Neural crest cell (in vitro differentiated cells): ENCODE measurements at places on chromosomes 16 and 17. TPM values are rescaled to one million over a fixed set of nuclear protein-coding genes. Genes with fewer than 3 reads are reported as not detected.
A peak's percentile ranks its signal among the peaks of the same experiment; 100 is the strongest.

GRCh38 chr16:78503602-78504001 is 404.1 kb downstream of the WWOX start:
- H3K36me3 ChIP-seq, result no peaks in the 10 kb centered on the region
- H3K27ac ChIP-seq, result no peak overlapping the region
- H3K4me1 ChIP-seq, result peaks cover 34% of the 10 kb centered on the region
- DNase-seq, result peak; percentile 55
- H3K27me3 ChIP-seq, result no peaks in the 10 kb centered on the region
- no peak overlapping the region for H3K4me3 ChIP-seq

DNA sequence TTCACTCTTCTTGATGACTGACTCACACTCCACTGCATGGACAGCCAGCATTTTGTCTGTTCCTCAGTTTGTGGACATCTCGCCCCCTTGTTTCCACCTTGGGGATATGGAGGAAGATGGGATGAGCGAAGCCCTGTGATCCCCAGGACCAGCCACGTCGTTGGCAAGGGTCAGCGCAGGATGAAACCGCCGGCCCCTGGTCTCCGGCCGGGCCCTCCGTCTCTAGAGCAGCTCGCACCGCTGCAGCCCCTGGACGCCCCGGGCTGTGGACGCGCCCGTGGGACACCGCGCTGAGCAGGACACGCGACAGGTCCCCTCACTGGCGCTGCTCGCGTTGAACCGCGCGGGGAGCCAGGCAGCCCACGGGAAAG is 604 bp upstream of the ZC3H18 start:
- peak overlapping the region; percentile 83 for H3K4me3 ChIP-seq
- no peak for DNase-seq
- peaks cover 33% of the 10 kb centered on the region for H3K4me1 ChIP-seq
- H3K27me3 ChIP-seq, result no peaks in the 10 kb centered on the region

GRCh38 chr17:5919089-5919488 is 151.1 kb upstream of the WSCD1 start:
- no peaks in the 10 kb centered on the region for H3K36me3 ChIP-seq
- DNase-seq, result no peak
- peaks cover 26% of the 10 kb centered on the region for H3K4me1 ChIP-seq
- H3K27me3 ChIP-seq, result no peaks in the 10 kb centered on the region
- peak overlapping the region; percentile 87 for H3K27ac ChIP-seq
- H3K4me3 ChIP-seq, result peak overlapping the region; percentile 9

- H3K27ac ChIP-seq, result no peak overlapping the region
- H3K36me3 ChIP-seq, result peaks cover 7% of the 10 kb centered on the region
- DNase-seq, result no peak
- no peak overlapping the region for H3K4me3 ChIP-seq
- no peaks in the 10 kb centered on the region for H3K27me3 ChIP-seq
Measured at GRCh38 chr16:50528820-50529219, 19.4 kb upstream of the NKD1 start.

- DNase-seq, result no peak
- peaks cover 8% of the 10 kb centered on the region for H3K4me1 ChIP-seq
- peak overlapping the region; percentile 50 for H3K27ac ChIP-seq
- H3K27me3 ChIP-seq, result peaks cover 52% of the 10 kb centered on the region
Measured at GRCh38 chr16:57985204-57986181, 14.6 kb upstream of the CNGB1 start.

- H3K27ac ChIP-seq, result no peak overlapping the region
- peak overlapping the region; percentile 13 for H3K4me3 ChIP-seq
- no peaks in the 10 kb centered on the region for H3K4me1 ChIP-seq
- DNase-seq, result no peak
- H3K36me3 ChIP-seq, result no peaks in the 10 kb centered on the region
Measured at GRCh38 chr17:45440161-45440778, 7.6 kb upstream of the ARHGAP27 start.

DNA sequence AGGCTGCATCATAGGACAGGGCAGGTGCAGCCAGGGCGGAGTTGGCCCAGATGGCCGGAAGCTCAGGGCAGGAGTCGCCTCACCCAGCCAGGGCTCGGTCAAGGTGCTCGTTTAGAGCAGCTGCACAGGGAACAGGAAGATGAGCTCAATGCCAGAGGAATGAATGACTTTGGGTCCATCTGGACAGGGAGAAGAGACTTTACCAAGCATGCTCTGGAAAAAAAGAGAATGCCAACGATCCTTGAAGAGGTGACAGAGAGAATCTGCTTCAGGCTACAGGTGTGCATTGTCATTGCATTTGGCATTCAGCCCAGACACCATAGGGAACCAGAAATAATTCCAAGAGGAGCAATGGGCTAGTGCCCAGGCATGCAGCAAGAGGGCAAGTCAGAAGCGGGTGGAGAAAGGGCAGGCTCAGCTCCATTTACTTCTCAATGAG is 6.7 kb upstream of the MPP3 start:
- no peaks in the 10 kb centered on the region for H3K36me3 ChIP-seq
- peaks cover 5% of the 10 kb centered on the region for H3K4me1 ChIP-seq
- no peak for DNase-seq
- H3K27ac ChIP-seq, result no peak overlapping the region

DNA sequence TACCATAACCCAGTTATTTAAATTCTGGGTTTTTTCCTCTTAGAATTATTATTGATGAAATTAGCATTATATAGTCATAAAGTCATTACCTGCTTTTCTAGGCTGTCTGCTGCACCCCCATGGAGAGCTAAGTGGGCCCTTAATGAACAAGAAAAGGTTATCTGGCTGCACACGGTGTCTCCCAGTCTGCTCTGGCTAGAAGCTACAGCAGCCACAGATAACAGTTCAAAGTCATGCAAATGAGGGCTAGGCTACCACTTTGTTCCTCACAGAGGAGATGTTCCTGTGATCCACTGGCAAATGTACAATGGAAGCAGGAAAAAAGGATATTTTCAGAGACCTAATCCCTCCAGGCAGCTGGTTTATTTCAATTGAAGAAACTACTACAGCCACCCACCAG is 112.1 kb downstream of the SNX11 start:
- no peak for DNase-seq
- no peak overlapping the region for H3K27ac ChIP-seq
- H3K4me1 ChIP-seq, result peaks cover 5% of the 10 kb centered on the region

- no peak overlapping the region for H3K27ac ChIP-seq
- no peak for DNase-seq
- no peaks in the 10 kb centered on the region for H3K4me1 ChIP-seq
- H3K36me3 ChIP-seq, result peaks cover 30% of the 10 kb centered on the region
Measured at GRCh38 chr17:54982399-54982798, 13.8 kb downstream of the STXBP4 start.

- H3K27me3 ChIP-seq, result peaks cover 5% of the 10 kb centered on the region
- no peaks in the 10 kb centered on the region for H3K4me1 ChIP-seq
- no peaks in the 10 kb centered on the region for H3K36me3 ChIP-seq
- no peak overlapping the region for H3K4me3 ChIP-seq
- DNase-seq, result no peak
- no peak overlapping the region for H3K27ac ChIP-seq
Measured at GRCh38 chr16:77677129-77677528, 45.2 kb upstream of the NUDT7 start.

- H3K27ac ChIP-seq, result no peak overlapping the region
- peaks cover 9% of the 10 kb centered on the region for H3K4me1 ChIP-seq
- no peak overlapping the region for H3K4me3 ChIP-seq
- no peak for DNase-seq
- no peaks in the 10 kb centered on the region for H3K36me3 ChIP-seq
- peaks cover 2% of the 10 kb centered on the region for H3K27me3 ChIP-seq
Measured at GRCh38 chr17:6018788-6019187, 51.4 kb upstream of the WSCD1 start.

- H3K4me1 ChIP-seq, result peaks cover 36% of the 10 kb centered on the region
- no peaks in the 10 kb centered on the region for H3K27me3 ChIP-seq
- H3K4me3 ChIP-seq, result no peak overlapping the region
- DNase-seq, result no peak
- H3K27ac ChIP-seq, result no peak overlapping the region
- H3K36me3 ChIP-seq, result no peaks in the 10 kb centered on the region
Measured at GRCh38 chr17:13129356-13129755, 111.5 kb upstream of the ELAC2 start.

GRCh38 chr16:83890359-83890758 is 8.6 kb upstream of the MLYCD start:
- H3K27me3 ChIP-seq, result peaks cover 3% of the 10 kb centered on the region
- H3K27ac ChIP-seq, result no peak overlapping the region
- H3K4me1 ChIP-seq, result peaks cover 19% of the 10 kb centered on the region
- H3K4me3 ChIP-seq, result no peak overlapping the region
- DNase-seq, result no peak
- H3K36me3 ChIP-seq, result no peaks in the 10 kb centered on the region

DNA sequence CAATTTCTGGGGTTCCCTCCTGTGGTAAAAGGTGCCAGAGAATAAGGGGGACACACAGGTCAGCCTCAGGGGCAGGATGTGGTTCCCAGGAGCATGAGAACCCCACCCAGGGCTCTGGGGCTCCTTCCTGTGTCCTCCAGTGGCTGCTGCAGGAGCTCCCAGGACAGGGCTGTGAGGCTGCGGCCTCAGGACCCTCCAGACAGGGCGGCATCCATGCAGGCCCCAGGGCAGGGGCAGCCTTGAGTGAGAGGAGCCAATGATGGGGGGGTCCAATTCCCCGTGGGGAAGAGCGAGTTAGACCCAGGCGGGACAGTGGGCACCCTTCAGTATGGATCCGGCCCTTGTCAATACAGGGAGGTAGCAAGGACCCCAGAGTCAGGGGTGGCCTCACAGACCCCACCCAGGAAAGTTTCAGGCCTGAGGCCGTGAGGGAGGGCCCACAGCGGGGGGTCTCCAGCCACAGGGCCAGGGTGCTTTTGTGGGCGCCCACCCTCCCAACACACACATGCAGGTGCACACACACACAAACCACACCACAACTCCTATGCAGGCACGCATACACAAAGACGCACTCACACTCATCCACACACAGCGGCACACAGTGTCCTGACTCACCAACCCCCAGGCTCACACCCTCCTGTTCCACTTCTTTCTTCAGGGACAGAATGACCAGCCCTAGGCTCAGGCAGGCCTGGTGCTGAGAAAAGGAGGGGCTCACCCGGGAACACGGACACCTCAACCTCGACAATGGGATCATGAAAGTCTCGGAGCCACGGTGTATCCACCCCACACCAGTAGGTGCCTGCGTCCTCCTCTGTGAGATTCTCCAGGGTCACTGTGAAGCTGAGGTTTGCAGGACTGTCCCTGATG is 1.8 kb downstream of the CD300C start:
- H3K27me3 ChIP-seq, result peaks cover 14% of the 10 kb centered on the region
- H3K4me1 ChIP-seq, result peaks cover 10% of the 10 kb centered on the region
- H3K36me3 ChIP-seq, result no peaks in the 10 kb centered on the region

ITGAL gene
- not detected in 2 replicates for total RNA-seq

ZFPM1 gene
- total RNA-seq, result 11.1 and 11.2 TPM in 2 replicates

C16orf89 gene
- total RNA-seq, result not detected in 2 replicates

SCN4A gene
- total RNA-seq, result 1.6 and 1.9 TPM in 2 replicates

RDM1 gene
- total RNA-seq, result 5.0 and 5.7 TPM in 2 replicates

CYB561 gene
- 10.5 and 12.2 TPM in 2 replicates for total RNA-seq
